ENCODE measurements at places on chromosomes 6 and 20.

DNA sequence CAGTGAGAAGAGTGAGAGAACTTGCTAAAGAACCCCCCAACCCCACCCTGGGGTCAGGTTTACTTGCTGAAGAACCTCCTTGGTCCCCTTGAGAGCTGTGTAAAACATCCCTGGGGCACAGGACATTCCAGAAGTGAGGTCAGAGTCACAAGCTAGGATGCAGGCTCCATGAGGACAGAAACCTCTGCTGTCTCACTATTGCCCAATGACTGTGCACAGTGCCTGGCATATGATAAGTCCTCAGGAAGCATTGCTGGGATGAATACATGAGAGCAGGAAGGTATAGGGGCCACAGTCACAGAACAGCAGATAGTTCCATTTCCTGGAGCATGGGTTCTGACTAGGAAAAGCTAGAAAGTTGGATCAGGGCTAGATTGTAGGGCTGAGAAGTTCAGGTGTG lies 18.4 kb downstream of the NT5E start:
- no peak for ATAC-seq

DNA sequence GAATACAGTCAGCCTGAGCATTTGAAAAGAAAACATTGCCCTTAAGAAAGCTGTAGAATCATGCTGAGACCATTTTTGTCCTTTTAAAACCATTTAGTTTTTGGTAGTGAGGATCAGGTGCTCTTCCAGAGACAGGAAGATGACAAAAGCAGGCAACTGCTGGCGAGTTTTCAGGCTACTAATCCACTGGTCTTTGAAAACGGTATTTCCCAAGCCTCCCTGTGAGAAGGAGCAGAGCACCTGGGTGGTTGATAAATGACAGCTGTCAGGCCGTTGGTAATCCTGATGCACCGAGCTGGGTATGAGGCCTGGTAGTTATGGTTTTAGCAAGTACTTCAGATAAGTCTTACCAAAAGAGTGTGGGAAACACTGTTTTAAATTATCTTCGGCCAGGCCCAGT lies 10.1 kb upstream of the SEC63 start:
- no peak for ATAC-seq

- no peak for ATAC-seq
These were observed 10.4 kb upstream of the EDN3 start for GRCh38 chr20:59289994-59290393.

- ATAC-seq = no peak
These were observed 119.6 kb upstream of the DOK5 start for GRCh38 chr20:54355631-54356280.

- ATAC-seq = no peak
These were observed 130.7 kb upstream of the SIM1 start for GRCh38 chr6:100595456-100595855.

DNA sequence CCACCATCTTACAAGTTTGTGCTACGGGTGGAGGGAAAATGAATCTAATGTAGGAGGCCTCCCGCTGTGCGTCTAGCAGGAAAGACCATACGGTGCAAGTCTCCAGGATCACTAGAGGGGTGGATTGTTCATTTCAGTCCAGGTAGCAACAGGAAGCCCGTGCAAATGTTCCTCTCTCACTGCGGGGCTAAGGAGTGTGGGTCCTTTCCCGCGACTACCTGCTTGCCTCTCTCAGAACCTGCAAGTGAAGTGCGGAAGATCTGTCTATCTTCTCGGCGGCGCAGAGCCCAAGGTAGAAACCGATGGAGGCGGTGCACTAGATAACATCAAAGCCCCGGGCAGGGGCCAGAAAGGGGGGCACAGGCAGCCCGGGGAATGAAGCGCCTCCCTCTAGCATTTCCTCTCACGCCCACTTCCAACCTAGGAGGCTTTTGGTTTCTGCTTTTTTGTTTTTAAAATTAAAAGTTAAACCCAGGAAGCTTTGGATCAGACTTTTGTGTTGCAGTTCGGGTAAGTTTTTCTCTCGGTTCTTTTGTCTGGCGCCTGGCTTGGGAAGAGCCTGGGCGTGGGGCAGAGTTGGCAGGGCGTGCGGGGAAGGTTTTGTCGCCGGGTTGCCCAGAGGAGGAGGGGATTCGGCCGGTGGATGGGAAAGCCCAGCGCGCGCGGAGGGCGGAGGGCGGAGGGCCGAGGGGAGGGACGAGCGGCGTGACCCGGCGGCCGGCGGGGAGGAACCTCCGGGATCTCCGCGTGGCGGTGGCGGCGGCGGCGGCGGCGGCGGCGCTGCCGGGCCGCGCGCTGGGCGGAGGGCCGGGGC lies 3.5 kb upstream of the HIVEP1 start:
- ATAC-seq = peak; percentile 22
